ENCODE measurements at places on chromosomes 16 and 17. TPM values are rescaled to one million over a fixed set of nuclear protein-coding genes. Genes with fewer than 3 reads are reported as not detected.

CHD9NB gene
- 0.97 TPM for total RNA-seq

AIPL1 gene
- not detected for total RNA-seq

DLX4 gene
- total RNA-seq, result not detected

MYO18A gene
- total RNA-seq, result 21.1 TPM

SHBG gene
- not detected for total RNA-seq

HS3ST6 gene
- total RNA-seq, result not detected

BRIP1 gene
- 8.2 TPM for total RNA-seq

FBXW10 gene
- total RNA-seq, result not detected

CHAD gene
- total RNA-seq, result not detected

PMFBP1 gene
- not detected for total RNA-seq

TERB1 gene
- not detected for total RNA-seq

FNDC8 gene
- total RNA-seq, result not detected

IKZF3 gene
- total RNA-seq, result not detected

DCXR gene
- 66.1 TPM for total RNA-seq

CDH11 gene
- 3.3 TPM for total RNA-seq

NTN1 gene
- total RNA-seq, result not detected

CHST6 gene
- total RNA-seq, result 1.9 TPM

PHOSPHO1 gene
- total RNA-seq, result not detected

TP53TG3F gene
- not detected for total RNA-seq

ALOX15 gene
- total RNA-seq, result not detected

TBC1D3K gene
- total RNA-seq, result not detected

MRPL38 gene
- 38.3 TPM for total RNA-seq

CRYM gene
- not detected for total RNA-seq

TVP23A gene
- not detected for total RNA-seq

TSNAXIP1 gene
- 0.32 TPM for total RNA-seq

CCDC92B gene
- not detected for total RNA-seq

SLX1B gene
- total RNA-seq, result 29.5 TPM

BAHCC1 gene
- 1.7 TPM for total RNA-seq

LRRC46 gene
- total RNA-seq, result under 0.01 TPM

RGS11 gene
- total RNA-seq, result 0.97 TPM

SSTR5 gene
- not detected for total RNA-seq

ST6GALNAC2 gene
- 0.65 TPM for total RNA-seq

SCGB1C2 gene
- total RNA-seq, result not detected

C16orf96 gene
- total RNA-seq, result not detected

SOCS7 gene
- 7.6 TPM for total RNA-seq

NHERF2 gene
- total RNA-seq, result 46.0 TPM

NPIPB6 gene
- not detected for total RNA-seq

CDT1 gene
- 17.0 TPM for total RNA-seq

EIF4A3 gene
- total RNA-seq, result 130 TPM

SEC14L5 gene
- not detected for total RNA-seq

CCDC182 gene
- total RNA-seq, result not detected

NOG gene
- total RNA-seq, result 1.6 TPM

TP53TG3 gene
- not detected for total RNA-seq

C16orf54 gene
- not detected for total RNA-seq

MRM1 gene
- 7.0 TPM for total RNA-seq

MGAT5B gene
- total RNA-seq, result 0.97 TPM

ALKBH5 gene
- total RNA-seq, result 80.9 TPM

ZNF205 gene
- 29.9 TPM for total RNA-seq

GRB7 gene
- not detected for total RNA-seq

TMEM170A gene
- total RNA-seq, result 19.8 TPM

RAB11FIP4 gene
- total RNA-seq, result under 0.01 TPM

All from epithelial cell of umbilical artery (primary cell).